T-cell (primary cell): ENCODE measurements at places on chromosomes 4 and X. TPM values are rescaled to one million over a fixed set of nuclear protein-coding genes. Genes with fewer than 3 reads are reported as not detected.

KLHL34 gene
- total RNA-seq, result 2.6 TPM

SCOC gene
- 13.5 TPM for total RNA-seq

SLC49A3 gene
- total RNA-seq, result 2.7 TPM

LRCH2 gene
- not detected for total RNA-seq

FABP2 gene
- total RNA-seq, result not detected

GPR173 gene
- not detected for total RNA-seq

VEGFC gene
- total RNA-seq, result 0.13 TPM

FRG2 gene
- total RNA-seq, result not detected
